ENCODE measurements at places on chromosomes 11 and 22.

GRCh38 chr22:48140261-48140813 is 1377.9 kb downstream of the TBC1D22A start:
- no peak for DNase-seq

DNA sequence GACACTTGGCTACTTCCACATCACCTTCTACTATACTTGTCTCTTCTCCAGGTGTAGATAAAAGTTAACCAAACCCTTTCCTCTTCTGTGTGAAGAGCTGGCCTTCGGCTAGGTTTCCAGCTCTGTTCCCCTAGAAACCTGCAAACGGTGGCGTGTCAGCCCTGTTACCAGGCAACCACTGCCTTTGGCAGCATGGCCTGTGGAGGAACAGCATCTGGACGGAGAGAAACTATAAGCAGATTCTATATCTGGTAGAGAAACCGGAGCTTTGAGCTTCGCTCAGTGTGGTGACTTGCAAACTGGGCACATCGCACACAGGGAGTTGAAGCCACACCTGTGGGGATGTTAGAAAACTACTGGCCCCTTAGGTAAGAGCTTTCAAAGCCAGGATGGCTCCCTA is 35.9 kb downstream of the ARAP1 start:
- DNase-seq: peak; percentile 79

- DNase-seq: no peak
Measured at GRCh38 chr22:17974703-17975372, 49.5 kb downstream of the MICAL3 start.

GRCh38 chr11:93288767-93289166 is 41.8 kb upstream of the DEUP1 start:
- DNase-seq: no peak

DNA sequence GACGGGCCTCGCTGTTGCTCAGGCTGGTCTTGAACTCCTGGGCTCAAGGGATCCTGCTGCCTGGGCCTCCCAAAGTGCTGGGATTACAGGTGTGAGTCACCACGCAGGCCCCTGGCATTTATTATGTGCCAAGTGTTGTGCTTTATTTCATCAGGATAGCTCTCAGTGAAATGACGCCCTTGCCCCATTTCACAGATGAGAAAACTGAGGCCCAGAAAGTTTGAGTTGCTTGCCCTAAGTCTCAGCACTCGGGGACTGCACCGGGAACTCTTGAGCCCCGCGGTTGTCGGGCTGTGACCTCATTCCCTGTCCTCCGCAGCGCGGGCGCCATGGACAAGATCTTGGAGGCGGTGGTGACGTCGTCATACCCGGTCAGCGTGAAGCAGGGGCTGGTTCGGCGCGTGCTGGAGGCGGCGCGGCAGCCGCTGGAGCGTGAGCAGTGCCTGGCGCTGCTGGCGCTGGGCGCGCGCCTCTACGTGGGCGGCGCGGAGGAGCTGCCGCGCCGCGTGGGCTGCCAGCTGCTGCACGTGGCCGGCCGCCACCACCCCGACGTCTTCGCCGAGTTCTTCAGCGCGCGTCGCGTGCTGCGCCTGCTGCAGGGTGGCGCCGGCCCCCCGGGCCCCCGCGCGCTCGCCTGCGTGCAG is 7.3 kb downstream of the USP35 start:
- no peak for DNase-seq

All from muscle of back (tissue), 13 donors.